ENCODE measurements at places on chromosomes 4 and X.

DNA sequence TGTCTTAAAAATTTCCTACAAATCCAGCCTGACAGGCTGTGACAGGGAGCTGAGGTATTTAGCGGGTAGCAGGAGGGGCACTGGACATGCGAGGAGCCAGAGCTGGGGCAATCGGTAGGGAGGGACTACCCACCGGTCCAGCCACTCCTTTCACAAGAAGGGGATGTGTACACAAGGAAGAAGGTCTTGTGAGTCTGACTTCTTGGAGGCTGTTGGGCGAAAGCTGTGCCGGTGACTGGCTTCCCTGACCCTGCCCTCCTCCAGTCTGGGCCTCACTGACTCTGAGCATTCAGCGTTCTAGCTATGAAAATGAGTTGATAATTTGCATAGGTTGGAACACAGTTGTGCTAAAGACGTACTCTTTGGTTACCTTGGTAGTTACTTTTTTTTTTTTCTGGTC is 12.7 kb upstream of the CXCL8 start:
- DNase-seq = no peak

GRCh38 chr4:125322366-125322730 is 7.6 kb downstream of the FAT4 start:
- DNase-seq = peak; percentile 88

DNA sequence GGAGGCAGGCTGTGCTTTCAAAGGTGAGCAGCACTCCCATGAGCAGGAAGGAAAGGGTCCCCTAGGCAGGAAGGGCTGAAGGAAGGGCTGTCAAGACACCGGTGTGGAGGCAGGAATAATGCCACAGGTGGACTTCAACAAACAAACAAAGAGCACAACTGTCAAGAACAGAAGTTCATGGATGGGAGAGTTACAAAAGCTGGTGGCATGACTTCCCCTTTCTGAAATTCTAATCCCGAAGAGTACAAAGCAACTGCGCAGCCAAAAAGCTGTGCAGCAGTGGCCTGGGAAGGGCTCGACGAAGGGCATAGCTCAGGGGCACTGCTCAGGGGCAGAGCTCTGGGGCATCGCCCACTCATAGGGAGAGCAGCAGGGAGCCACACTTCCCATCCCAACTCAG is 582.3 kb upstream of the DIPK2B start:
- no peak for DNase-seq

DNA sequence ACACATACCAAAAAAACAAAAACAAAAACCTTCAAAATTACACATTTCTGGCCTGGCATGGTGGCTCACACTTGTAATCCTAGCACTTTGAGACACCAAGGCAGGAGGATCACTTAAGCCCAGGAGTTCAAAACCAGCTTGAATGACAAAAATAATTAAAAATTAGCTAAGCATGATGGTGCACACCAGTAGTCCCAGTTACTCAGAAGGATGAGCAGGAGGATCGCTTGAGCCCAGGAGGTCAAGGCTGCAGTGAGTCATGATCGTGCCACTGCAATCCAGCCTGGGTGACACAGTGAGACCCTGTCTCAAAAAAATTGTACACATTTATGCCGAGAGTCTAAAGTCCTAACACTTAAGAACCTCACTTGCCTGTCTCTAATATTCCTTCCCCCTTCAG is 18.3 kb downstream of the SLC39A8 start:
- no peak for DNase-seq

- DNase-seq = peak; percentile 87
These were observed 106.7 kb downstream of the GPM6A start for GRCh38 chr4:175705407-175705806.

GRCh38 chr4:154984148-154984547 is 203.1 kb downstream of the RBM46 start:
- no peak for DNase-seq

DNA sequence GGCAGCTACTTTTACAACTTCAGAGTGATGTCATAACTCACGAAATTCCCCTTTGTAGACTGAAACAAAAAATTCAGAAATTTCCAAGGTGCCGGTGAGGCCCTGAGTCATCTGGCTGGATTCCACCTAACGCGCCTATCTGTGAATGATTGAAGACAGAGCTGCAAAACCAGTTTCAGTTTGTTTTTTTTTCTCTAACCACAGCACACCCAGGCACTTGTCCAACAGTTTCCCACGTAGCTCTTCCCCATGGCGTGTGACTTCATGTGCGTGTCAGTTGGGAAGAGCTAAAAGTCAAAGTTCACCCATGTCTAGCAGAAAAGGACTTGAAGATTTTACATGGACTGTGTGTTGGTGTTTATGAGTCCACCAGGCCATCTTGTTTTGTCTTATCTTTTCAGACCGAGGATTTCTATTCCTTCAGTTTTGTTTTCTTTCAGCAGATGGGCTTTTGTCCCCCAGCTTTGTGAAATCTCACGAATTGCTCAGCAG is 16.4 kb downstream of the TCEANC start:
- peak; percentile 95 for DNase-seq

GRCh38 chr4:40687676-40688389 is 58.2 kb upstream of the RBM47 start:
- no peak for DNase-seq

- no peak for DNase-seq
These were observed 252.3 kb downstream of the PDHA2 start for GRCh38 chr4:96092151-96092705.

DNA sequence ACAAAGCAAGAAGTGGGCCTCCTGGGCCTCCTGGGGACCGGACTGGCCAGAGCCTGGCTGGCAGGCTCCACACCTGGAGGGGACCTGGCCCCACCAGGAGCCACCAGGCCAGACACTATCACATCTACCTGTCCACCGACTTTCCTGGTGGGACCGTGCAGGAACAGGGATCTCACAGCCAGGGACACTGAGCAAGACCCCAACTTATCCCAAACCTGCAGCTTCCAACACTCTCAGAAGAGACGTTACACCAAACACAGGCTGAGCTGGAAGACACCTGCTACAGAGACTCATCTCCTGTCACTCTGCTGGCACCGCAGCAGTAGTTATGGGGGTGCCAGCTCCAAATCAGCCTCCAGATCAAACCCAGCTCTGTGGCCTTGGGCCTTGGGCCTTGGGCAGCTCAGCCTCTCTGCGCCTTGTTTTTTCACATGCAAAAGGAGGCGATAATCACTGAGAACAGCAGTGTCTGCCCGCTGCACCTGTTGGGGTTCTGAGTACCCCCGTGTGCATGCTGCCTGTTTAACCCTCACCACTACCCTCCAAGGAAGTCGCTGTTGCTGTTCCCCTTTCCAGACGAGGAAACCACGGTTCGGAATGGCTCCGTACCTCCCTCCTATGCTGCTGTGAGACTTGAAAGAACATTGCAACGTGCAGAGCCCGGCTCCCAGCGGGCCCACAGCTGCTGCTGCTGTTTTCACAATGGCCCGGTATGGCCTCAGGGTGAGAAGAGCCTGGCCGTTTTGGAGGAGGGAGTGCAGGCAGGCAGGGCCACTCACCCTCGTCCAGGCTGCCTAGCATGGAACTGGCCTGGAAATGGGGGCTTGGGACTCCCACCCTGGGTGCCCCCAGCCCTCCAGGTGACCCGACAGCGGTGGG is 69.6 kb downstream of the ADRA2C start:
- no peak for DNase-seq

DNA sequence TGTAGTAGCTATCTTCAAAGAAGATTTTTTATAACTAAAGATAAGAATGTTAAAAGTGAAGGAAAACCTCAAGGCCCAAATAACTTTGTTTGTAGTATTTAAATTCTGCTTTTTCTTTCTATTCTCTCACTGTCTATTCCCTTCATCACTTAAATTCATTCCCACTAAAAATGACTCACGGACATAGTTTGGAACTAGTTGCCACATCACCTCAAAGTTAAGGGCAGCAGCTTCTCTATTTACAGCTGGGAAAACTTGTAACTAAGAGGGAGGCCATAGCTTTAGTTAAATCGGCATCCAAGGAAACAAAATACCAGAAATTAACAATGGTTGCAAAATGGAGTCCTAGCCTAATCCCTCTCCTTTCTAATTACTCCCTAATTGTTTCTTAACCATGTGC is 325.4 kb upstream of the MAGEB2 start:
- peak; percentile 19 for DNase-seq

GRCh38 chr4:2298532-2298991 is 36.7 kb upstream of the MXD4 start:
- DNase-seq = no peak

- no peak for DNase-seq
These were observed 949.5 kb downstream of the RAB28 start for GRCh38 chr4:12534684-12535083.

DNA sequence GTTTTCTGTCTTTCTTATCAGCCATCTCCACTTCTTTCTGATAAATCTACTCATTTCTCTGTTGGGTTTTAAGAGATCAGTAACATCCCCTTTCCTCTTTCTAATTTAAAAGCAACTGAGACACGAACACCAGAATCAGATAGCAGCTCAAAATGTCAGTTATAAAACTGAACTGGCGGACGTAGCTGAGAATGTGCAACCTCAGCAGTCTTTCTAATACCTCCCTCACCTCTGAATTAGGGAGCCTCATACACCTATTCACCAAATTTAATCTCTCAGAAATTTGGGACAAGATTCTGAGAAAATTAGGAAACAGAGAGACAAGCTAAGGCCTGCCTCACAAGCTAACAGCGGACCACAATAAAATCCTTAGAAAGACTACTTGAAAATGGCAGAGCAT is 52.0 kb upstream of the ACSL4 start:
- DNase-seq = no peak

DNA sequence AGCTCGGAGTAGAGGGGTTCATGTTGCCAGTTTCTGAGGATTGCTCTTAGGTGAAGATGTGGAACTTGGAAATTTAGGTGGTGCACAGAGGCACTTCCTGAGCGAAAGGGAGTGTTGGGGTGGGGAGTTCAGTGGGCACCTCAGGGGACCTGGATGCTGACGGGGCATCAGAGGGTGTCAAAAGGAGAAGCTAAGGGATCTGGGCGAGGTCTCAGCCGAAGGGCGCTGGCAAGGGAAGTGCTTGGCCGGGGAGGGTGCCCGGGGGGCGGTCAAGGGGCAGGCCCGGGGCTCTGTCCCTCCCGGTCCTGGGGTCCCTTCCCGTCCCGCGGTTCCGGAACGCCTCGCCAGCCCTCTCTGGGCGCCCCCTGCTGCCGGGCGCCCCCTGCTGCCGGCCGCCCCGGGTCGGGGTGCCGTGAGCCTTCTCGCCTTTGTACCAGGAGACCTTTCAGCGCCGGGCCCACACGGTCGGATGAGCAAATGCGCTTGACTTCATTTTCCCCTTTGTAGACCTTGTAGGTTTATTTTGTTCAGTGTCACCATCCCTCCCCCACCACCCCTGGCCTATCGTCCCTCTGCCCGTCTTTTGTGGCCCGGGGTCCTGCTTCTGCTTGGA is 3.0 kb upstream of the PHOX2B start:
- no peak for DNase-seq

All from astrocyte of the hippocampus (primary cell).